ENCODE measurements at places on chromosomes 1 and 21.

DNA sequence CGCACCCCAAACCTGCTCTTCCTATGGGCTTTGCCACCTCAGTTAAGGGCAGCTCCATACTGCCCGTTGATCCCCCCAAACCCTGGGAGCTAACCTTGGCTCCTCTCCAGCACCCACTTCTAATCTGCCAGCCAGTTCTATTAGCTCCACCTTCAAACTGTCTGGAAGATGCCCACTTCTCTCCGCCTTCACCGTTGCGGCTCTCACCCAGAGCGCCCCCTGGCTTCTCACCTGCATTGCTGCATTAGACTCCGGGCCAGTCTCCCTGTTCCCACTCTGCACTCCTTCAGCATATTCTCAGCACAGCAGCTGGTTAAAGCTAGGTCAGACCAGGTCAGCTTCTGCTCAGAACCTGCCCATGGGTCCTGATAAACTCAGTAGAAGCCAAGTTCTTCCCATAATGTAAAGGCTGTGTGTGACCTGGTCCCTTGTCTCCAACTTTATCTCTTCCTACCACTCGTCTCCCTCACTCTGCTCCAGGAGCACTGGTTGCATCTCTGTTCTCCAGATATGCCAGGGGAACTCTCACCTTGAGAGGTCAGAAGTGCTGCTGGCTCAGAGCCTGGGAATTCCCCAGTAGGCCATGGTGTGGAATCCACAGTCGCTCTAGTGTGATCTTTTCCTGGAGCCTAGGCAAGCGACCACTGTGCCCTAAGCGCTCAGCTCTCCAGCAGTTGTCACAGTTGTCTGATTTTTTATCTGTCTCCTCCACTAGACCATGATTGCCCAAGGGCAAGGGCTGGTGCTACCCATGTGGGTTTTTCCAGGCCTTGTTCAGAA, 150.3 kb downstream of the HMGB4 start:
- DNase-seq = no peak

DNA sequence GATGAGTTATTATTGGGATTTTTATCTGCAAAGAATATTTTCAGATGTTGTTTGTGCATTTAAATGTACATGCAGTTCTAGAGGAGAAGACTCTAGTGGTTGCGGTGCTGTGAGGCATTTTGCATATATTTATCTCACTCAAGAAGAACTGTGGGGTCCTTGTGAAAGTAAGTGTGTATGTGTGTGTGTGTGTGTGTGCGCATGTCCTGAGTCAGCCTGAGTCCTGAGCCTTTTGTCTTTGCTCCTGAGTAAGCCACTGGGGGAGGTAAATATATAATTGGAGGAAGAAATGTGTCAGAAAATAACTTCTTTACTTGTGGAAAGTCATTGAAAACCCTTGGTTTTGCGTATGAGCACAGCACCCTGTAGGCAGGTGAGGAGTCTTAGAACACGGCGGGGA, 55.6 kb upstream of the CD34 start:
- DNase-seq = no peak

GRCh38 chr1:245060684-245061374, 94.0 kb upstream of the KIF26B start:
- no peak for DNase-seq

DNA sequence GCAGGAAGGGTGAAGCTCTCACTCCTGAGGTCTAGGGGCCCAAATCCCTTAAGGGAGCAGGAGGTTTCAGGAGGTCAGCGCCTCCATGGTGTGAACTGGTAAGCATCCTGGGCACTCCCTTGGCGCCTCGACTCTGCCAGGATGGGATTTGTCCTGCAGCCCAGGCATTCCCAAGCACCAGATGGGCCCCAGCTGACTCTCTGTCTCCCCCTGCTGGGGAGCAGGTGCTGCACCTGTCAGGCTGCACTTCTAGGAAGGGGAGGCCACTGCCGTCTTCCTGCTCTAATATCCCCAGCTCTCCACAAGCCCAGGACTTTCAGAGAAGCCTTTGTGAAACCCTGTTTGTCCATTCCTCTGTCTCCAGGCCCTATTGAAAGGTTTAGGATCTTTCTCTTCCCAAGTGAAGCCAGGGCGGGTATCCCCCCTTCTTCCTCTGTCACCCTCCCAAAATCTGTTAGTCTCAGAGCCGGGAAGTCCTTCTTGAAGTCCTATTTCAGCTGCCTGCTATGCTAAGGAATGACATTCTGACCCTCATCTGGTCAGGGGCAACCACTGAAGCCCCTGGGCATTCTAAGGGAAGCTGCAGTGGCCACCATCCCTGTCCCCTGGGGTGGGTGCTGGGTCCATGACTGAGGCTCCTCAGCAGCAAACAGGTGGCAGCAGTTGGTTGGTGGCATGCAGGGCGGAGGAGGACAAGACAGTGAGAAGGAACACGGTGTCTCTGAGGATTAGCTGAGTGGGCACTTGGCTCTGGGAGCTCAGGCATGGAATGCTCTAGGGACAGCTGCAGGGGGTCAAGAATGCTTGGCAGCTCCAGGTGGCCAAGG, 3.2 kb downstream of the MYBPH start:
- DNase-seq = no peak

DNA sequence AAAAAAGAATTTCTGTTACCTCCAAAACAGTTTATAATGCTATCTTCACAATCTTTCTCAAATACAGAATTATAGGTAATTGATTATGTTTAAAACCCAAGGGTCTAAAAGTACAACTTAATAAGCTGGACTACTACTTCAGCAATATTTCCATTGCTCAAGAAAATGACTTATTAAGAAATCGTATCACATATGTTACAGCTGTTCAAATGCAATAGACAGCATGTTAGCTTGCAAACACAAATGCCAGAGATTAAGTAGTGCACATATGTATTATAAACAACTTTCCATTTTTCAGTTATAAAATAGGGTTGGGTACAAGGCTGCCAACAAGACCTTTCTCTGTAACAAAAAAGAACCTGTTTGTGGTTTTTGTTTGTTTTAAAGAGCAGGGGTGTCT, 211.0 kb upstream of the DMRTA2 start:
- DNase-seq = no peak

DNA sequence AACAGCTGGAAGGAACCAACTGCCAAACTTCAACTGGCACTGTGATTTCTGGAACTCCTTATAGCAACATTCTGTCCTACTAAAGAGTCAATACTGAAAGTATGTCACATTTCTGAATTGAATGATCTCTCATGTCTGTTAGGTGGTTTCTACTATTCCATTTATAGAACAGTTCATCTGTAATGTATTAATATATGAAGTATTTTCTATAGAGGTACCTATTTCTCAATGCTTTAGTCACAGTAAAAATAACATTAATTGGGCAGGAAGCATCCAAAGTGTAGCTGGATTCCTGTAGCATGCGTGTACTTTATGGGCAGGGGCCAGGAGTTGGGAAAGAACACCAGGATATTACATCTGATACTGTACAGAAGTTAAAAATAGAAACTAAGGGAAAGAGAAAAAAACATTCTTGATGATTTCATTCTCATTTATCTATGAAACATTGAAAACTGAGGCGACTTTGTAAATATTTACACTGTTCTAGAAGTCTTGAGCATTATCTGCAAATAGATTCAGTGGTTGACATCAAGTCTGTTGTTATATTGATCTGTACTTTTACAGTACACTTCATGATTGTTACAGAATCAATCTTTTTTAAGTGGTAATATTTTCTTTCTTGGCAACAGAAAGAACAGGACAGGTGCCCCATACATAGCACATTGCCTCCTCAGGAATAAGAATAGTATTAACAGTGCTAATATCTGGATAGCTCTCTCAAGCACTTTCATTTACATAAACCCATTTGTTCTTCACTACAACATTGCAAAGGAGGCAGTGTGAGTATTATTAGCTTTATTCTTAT, 6.2 kb upstream of the ZNF281 start:
- no peak for DNase-seq

GRCh38 chr1:226739696-226740065, 599 bp upstream of the ITPKB start:
- no peak for DNase-seq

DNA sequence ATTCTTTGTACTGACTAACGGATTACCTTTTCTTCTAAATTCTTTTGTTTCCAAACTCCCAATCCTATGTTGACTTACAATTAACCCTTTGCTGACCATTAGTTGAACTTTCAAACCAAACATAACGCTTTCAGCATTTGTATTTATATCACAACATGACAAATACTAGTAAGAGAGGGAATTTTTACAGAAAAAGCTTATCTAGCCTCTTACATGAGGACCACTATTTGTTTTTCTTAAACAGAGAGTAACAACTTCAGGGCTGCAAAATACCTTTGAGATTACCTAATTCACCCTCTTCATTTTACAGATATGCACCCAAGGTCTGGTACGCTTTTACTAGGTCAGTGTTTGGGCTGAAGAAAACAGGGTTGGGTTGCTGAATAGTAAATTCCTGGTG, 45.0 kb upstream of the CXADR start:
- DNase-seq = no peak

GRCh38 chr1:223683586-223684487, 18.3 kb upstream of the CAPN8 start:
- peak; percentile 37 for DNase-seq

DNA sequence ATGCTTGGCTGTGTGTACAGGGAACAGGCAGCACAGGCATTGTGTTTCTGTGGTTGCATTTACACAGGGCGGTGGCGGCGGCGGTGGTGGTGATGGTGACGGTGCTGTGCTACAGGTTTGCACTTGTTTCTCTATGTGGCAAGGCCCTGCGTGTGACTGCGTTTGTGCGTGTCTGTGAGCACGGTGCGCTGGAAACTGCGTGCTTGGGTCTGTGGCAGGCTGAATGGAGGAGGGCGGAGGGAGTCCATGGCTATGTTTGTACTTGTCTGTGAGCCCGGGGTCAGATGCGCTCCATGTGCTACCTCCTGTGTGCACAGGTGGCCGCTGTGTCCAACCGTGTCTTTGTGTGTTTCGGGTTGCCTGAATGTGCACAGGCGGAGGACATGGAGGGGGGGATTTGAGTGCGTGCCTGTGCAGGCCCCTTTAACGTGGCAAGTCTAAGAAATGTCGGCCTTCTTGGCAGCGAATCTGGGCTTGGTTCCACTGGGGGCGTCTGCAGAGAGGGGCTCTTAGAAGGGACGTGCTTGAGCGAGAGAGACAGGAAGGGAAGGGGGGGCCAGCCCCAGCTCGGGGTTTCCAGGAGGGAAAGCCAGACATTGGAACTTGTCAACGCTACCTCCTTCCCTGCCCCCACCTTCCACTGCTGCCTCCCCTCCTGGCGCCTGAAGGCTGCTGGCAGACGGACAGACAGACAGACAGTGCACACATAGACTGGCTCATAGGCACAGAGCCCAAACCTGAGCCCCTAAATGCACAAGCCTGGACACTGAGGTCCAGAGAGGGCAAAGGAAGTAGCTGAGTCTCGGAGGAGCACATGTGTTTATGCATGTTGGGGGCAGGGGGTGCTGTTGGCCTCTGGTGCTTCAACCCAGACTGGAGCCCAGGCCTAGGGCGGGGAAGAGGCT, 32.7 kb upstream of the WASF2 start:
- no peak for DNase-seq

DNA sequence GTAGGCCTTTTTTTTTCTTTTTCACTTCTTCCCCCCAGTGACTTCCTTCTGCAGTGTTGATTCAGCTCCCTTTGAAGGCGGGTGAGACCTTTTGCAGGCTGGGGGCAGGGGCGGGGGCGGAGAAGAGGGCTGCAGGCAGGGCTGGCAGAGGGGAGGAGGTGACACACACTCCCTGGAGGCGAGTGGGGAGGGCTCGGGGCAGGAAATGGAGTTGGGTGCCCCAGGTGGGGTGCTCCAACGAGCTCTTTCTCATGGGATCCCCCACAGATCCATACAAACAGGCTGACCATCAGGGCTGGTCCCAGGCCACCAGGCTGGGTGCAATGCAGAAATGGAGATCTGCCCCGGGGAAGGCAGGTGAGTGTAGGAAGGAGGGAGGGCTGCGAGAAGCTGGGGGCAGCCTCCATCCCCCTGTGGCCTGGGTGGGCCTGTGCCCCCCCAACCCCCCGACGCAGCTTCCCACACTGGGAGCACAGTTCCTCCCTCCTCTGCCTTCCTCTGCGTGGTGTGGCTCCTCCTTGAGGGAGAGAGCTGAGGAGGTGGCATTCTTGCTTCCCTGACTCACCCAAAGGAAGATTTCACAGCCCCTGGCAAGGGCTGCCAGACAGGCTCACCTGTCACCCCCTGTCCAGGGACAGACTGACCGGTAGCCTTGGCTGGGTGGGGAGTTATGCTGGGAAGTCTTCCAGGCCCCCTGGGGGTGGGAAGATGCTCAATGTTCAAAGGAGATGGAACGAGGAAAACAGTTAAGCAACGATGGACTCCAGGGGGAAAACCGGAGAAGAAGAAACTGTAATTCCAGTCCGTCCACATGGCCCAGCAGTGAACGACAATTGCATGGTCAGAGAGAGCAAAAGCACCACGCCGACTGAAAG, 7.1 kb upstream of the ITGB2 start:
- peak; percentile 64 for DNase-seq

DNA sequence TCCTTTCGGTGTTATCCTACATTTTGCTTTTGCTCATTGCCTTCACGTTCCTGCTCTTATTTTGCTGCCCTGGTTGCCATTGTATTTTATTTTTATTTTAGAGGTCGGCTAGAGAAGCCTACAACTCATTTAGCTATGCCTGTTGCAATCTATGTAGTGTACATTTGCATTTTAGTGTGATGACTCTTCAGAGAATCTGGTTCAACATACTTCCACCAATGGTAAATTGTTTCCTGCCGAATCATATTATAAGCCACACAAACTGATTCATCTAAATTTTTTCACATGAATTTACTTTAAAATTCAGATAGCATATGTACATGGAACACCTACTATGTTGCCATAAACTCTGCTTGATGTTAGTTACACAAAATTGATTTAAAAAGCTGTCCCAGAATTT, 1596.9 kb downstream of the PLA2G4A start:
- DNase-seq = no peak

DNA sequence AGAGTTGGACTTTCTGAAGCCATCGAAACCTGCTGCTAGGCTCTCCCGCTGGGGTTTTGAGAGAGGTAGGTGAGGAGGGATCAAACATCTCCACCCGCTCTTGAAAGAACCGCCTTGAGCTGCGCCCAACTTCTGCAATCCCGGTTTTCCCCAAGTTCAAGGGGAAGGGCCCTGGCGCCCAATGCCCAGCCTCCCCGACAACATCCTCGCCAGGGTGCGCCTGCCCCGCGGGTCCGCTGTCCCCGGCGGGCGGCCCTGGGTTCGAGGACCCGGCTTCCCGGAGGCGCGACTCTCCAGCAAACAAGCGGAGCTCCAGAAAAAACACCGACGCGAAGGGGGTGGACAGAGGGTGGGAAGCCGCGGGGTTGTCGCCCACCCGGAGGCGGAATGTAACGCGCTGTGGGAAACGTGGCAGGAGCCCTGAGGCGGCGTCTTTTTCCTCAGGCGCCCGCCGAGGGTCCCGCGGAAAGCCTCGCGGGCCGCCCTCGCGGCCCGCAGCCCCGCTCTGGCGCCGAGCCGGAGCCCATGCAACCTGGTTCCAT, 607 bp downstream of the BTG3 start:
- no peak for DNase-seq
